ENCODE measurements at places on chromosomes 1 and 21.

DNA sequence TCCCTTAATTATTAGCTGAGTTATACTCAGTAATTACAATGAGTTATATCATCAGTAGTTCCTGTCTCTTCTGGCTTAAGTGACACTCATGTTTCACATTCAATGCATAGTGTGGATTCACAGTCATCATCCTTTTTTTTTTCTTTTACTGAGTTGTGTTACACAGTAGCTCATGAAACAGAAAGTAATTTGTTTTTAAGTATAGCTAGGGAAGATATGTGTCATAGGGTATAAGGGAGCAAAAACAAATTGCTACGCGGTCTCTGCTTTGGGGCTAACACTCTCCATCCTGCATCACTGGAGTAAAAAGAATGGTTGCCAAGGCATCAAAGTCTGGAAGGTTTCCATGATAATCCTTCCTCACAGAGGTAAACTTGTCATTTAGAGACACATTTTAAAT lies 971.7 kb upstream of the NCAM2 start:
- no peaks in the 10 kb centered on the region for H3K36me3 ChIP-seq
- no peaks in the 10 kb centered on the region for H3K4me1 ChIP-seq

DNA sequence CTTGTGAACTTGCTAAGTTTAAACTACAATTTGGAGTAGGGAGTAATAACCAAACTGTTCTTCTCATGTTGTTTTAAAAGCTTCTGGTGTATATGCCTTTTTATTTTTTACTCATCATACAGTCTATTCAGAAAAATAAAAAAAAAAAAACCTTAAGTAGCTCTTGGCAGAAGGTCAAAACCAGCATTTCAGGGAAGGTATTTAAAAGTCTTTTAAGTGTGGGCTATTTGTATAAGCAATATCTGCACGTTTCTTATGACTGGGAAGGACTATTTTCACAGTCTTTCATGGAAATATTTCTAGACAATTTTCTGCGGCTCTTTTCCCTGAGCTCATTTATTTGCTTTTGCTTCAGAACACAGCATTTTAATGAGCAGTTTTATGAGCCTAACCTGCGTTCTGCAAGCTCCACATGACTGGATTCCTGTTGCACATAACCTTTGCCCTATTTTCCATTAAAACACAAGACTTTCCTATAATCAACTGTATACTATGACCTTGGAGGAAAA lies 60.9 kb upstream of the C1orf105 start:
- DNase-seq = no peak
- H3K27me3 ChIP-seq = no peaks in the 10 kb centered on the region
- no peak overlapping the region for H3K4me3 ChIP-seq
- peaks cover 25% of the 10 kb centered on the region for H3K4me1 ChIP-seq
- no peaks in the 10 kb centered on the region for H3K36me3 ChIP-seq

DNA sequence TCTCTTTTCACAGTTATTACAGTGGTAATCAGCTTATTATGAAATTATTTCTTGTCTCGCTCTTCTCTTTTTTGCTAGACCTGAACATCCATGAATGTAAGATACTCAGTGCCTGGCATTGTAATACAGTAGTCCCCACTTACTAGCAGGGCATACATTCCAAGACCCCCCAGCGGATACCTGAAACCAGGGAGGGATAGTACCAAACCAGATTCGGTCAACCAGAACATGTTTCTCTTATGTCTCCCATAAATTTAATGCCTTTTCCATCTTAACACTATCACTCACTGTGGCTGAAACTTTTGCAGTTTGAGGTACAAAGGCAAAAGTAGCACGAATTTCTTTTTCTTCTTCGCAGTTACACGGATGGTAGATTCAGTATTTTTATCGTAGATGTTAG lies 24.6 kb upstream of the B3GALT2 start:
- DNase-seq = no peak
- peaks cover 2% of the 10 kb centered on the region for H3K27me3 ChIP-seq
- peaks cover 15% of the 10 kb centered on the region for H3K4me1 ChIP-seq
- H3K27ac ChIP-seq = no peak overlapping the region
- H3K36me3 ChIP-seq = peaks cover 58% of the 10 kb centered on the region

DNA sequence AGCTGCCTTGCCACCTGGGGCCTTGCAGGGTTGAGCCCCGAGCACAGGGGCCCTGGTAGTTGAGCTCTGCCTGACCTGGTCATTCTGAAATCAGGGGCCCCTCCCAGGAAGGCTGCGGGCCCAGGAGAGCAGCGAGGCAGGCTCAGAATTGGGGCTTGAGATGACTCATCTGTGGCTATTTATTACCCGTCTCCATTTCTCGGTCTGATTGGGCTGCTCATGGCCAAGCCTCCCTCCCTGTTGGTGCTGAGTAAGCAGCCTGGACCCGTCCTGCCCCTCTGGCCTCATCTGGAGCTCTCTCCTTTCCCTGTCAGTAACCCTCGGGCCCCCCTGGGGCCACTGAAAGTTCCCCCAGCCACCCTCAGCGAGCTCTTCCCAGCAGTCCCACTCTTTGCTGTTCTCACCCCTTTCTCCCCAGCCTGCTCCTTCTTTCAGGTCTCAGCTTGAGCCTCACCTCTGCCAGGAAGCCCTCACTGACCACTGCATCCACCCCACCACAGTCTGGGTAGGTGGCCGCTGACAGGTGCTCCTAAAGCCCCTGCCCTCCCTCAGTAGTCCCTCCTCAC lies 11.0 kb upstream of the TNFRSF8 start:
- no peaks in the 10 kb centered on the region for H3K4me1 ChIP-seq
- no peak for DNase-seq
- H3K36me3 ChIP-seq = no peaks in the 10 kb centered on the region
- no peak overlapping the region for H3K27ac ChIP-seq
- peaks cover 5% of the 10 kb centered on the region for H3K27me3 ChIP-seq
- H3K4me3 ChIP-seq = no peak overlapping the region

- no peaks in the 10 kb centered on the region for H3K36me3 ChIP-seq
- no peak overlapping the region for H3K27ac ChIP-seq
- no peak overlapping the region for H3K4me3 ChIP-seq
- no peak for DNase-seq
Observed at GRCh38 chr21:29174607-29175013, 44.2 kb downstream of the MAP3K7CL start.

GRCh38 chr1:175866776-175867175 lies 123.4 kb upstream of the TNR start:
- no peaks in the 10 kb centered on the region for H3K4me1 ChIP-seq
- no peak overlapping the region for H3K27ac ChIP-seq
- H3K36me3 ChIP-seq = no peaks in the 10 kb centered on the region
- H3K27me3 ChIP-seq = peaks cover 5% of the 10 kb centered on the region
- DNase-seq = no peak
- no peak overlapping the region for H3K4me3 ChIP-seq

DNA sequence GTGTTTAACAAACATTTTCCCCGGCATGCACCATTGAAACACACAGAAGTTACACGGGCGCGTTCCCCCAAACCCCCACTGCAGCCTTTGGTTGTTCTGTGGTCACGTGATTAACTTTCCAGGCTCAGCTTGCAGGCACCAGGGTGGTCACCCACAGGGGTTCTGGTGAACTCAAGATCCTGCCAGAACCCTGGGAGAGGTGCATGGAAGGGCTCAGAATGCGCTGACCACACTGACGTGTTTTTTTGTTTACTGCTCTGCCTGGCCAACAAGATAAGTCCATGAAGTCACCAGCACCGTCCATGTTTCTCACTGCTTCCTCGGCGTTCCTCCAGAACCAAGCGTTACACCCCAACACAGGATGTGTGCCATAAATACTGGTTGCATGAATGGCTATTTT lies 229.5 kb upstream of the VAMP3 start:
- H3K27me3 ChIP-seq = peaks cover 12% of the 10 kb centered on the region
- DNase-seq = no peak
- no peak overlapping the region for H3K4me3 ChIP-seq

DNA sequence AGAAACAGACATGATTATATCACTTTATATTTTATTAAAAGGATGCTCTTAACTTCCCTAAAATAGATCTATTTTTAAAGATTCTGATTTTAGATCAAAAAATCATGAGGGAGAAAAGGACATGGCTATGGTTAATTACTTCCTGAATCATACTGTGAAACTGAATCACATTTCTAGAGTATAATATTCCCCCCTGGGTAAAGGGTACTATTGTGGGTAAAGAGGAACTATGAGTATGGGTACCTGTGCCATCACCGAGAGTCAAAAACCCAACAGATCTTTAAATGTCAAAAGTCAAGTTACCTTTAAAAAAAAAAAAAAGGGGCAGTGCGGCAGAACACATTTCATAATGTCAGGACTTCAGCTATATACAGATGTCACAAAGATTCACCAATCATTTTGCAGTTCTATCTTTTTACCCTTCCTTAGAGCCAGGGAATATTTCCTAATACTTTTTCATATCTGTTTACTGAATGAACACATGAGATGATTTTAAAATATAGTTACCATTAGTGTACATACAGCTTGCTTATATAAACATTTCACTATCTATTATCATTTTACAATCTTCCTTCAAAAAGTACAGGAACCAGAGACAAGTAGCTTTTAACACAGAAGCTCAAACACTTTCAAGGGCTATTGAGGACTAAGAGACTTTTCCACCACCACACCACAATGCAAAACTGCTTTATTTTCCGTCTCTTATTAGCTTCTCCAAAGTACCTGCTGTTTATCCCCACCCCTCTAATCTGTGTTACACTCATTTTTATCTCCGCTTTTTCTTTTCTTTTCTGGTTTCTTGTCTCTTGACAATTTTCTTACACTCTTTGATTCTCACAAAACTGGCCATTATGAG lies 45.0 kb downstream of the EVI5 start:
- no peak overlapping the region for H3K27ac ChIP-seq
- no peak for DNase-seq
- H3K27me3 ChIP-seq = no peaks in the 10 kb centered on the region
- no peaks in the 10 kb centered on the region for H3K4me1 ChIP-seq

- H3K4me1 ChIP-seq = no peaks in the 10 kb centered on the region
- no peak overlapping the region for H3K27ac ChIP-seq
- peaks cover 5% of the 10 kb centered on the region for H3K27me3 ChIP-seq
- DNase-seq = no peak
Observed at GRCh38 chr1:12416101-12416500, 186.3 kb downstream of the VPS13D start.

DNA sequence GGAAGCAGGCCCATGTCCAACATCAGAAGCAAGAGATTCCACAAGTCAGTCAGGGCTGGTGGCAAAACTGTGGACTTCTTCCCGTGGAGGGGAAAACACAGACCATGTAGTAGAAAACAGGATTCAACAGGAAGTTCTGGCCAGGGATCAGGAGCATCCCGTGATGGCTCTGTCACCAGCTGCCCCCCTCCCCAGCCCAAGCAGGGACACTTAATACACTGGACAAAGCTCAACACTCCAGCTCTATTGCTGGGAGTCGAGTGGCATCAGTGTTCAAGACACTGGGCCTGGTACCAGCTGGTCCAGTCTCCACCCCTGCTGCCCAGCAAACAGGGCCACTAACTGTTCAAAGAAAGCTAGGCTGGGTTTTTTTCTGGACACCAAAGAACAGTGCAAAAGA lies 3.7 kb downstream of the SLC45A3 start:
- no peak for DNase-seq
- H3K4me1 ChIP-seq = peaks cover 54% of the 10 kb centered on the region
- H3K27ac ChIP-seq = no peak overlapping the region
- no peak overlapping the region for H3K4me3 ChIP-seq
- H3K36me3 ChIP-seq = no peaks in the 10 kb centered on the region
- H3K27me3 ChIP-seq = peaks cover 12% of the 10 kb centered on the region

DNA sequence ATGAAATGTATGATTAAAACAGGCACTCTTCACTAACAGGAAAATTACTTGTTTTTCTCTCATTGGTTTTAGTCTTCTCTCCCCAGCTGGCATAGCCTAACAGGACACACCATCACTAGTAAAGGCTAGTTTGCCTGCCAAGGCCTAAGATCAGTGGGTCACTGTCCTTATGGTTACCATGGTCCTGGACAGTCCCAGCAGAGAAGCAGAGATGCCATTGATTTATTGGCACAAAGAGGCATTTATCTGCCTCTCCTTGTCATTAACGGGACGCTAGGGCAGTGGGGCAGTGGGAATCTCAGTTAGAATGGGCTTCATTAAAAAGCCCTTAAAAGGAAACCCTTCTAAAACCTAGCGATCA lies 13.9 kb downstream of the CD247 start:
- no peak overlapping the region for H3K4me3 ChIP-seq
- no peak for DNase-seq
- H3K4me1 ChIP-seq = peaks cover 11% of the 10 kb centered on the region
